ENCODE measurements at places on chromosomes 5 and 9.

DNA sequence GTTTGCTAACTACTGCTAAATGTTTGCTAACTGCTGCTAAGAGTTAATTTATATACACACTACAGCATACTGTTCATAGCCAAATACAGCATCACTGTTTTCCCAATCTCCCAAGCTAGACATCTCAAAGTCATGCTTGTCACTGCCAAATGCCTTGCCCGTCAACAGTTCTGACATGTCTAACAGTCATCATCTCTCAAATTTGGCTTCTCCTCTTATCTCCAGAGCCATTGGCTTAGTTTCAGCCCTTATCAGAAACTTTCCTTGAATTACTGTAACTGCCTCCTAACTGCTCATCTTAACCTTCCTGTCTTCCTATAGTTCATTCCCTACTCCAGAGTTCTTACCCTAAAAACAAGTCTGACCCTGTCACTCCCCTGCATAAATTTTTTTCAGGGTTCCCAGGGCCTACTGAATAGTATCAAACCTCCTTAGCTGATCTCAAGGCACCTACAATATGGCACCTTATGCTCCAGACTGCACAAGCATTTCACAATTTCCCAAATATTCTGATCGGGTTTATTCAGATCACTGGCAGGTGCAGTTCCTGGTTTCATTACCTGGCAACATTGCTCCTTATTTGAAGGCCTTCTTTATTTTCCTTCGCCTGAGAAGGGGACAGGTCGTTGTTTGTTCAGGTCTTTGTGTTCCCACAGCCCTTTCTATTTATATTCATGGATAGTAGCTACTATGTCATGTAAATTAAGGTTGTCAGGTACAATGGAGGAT is 55.9 kb upstream of the ANKRD55 start:
- DNase-seq = no peak

DNA sequence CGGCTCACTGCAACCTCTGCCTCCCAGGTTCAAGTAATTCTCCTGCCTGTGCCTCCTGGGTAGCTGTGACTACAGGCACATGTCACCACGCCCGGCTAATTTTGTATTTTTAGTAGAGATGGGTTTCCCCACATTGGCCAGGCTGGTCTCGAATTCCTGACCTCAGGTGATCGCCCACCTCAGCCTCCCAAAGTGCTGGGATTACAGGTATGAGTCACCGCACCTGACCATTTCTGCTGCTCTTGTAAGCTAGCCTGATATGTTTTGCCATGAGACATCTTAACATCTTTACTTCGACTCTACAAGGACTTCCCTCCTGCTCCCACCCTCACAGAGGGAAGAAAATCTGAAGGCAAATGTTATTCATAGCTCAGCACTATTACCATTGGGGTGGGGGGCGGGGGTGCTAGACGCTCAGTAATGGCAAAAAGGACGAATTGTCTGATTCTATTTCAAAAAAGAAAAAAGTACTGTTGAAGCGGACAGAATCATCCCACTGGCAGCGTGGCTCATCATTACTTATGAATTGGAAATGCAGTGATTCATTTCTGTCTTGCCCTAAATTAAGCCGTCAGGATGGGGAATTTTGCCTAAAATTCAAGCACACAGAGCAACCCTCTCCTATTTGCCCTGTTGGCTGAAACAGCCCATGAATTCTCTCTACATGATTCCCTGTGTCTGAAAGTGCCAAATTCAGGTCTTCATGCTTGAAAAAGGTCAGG is 46.4 kb upstream of the WWC1 start:
- no peak for DNase-seq

DNA sequence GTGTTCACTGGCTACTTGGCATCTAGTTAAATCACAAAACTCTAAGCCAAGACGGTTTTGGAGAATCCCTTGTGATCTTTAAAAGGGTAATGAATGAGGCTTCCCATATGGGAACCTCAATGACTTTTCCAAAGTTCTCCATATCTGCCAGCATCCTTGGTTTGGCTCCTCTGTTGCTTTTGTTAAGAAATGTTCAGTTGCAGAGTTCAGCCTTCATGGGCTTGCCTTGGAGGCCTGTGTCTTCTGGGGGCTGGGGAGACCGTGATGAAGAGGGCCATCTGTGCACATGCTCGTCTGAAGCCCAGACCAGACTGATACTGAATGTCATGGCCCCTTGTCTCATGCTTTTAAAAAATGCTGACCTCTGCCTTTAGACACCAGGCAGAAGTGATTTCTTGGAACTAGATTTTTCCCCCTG is 84.3 kb downstream of the RAI14 start:
- DNase-seq = no peak

- DNase-seq = no peak
Observed at GRCh38 chr5:4294878-4295277, 699.2 kb downstream of the IRX1 start.

DNA sequence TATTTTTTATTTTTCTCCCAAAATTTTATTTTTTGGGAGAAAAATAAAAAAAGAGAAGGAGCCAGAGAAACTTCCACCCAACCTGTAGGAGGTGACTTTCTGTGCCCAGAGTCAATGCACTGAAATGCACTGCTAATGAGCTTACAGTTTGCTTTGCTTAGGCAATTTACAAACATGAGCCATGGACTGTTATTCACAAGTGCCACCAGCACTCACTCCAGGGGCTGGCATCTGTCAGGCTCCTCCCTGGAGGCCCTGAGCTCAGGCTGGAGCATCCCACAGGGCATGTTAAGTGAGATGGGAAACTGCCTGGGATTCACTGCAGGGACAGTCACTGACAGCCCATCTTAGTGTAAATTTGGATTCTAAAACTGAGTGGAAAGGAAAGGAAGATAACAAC is 74.9 kb downstream of the FANCC start:
- DNase-seq = no peak

DNA sequence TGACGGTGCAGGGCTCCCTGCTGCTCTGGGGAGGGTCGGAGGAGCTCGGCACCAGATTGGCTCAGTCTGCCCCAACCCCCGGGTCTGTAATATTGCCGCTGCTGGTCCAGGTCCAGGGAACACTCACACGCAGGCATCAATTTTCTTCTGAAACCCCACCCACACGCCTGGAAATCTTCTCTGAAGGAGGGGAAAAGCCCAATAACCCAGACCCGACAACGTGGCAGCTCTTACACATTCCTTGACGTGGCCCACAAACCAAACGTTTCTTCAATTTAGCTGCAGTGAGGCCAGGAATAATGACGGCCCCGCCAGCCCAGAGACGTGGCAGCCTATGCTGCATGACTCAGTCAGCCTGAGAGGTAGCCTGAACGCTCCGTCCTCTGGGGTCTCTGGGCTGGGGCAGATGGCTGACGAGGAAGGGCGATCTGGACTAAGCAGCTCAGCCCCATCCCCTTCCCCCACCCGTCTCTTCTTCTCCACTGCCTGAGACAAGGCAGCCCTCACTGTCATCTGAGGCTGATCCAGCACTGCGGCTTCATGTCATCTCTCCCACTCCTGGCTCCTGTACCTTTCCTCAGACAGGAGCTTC is 9.9 kb upstream of the SPARC start:
- no peak for DNase-seq

GRCh38 chr9:83312537-83312936 is 225.7 kb downstream of the FRMD3 start:
- no peak for DNase-seq

GRCh38 chr9:135970128-135970815 is 9.1 kb upstream of the UBAC1 start:
- no peak for DNase-seq

- no peak for DNase-seq
Observed at GRCh38 chr9:72880821-72881220, 72.0 kb downstream of the ALDH1A1 start.

GRCh38 chr5:74424162-74424868 is 216.2 kb downstream of the ENC1 start:
- no peak for DNase-seq

DNA sequence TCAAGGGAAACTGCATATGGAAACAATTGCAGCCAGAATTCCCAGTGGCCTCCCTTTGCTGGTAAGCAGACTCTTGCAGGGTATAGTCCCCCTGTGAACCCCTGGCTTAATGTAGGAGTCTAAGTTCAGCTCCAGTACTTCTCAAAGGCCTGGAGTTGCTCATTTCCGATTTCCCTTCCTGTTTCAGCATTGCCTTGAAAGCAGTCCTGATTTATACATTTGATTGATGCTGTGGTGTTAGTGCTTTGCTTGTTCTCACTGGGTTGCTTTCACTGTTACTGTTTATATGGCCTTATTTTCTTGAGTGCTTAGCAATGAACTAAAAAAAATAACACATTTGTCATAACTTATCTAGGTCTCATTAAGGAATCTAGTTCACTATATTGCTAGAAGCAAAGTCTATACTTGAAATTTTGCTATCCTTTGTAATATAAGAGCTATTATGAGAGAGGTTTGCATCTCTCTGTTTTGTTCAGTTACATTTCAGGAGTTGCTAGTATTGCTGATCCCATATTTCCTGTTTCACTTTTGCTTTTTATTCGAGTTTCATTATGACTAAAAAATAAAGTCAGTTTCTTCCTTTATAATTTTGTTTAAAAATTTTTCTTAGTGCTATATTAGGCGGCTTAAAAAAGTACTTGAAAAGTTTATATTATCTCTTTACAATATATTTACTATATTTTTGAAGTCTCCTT is 122.4 kb upstream of the NMUR2 start:
- no peak for DNase-seq

DNA sequence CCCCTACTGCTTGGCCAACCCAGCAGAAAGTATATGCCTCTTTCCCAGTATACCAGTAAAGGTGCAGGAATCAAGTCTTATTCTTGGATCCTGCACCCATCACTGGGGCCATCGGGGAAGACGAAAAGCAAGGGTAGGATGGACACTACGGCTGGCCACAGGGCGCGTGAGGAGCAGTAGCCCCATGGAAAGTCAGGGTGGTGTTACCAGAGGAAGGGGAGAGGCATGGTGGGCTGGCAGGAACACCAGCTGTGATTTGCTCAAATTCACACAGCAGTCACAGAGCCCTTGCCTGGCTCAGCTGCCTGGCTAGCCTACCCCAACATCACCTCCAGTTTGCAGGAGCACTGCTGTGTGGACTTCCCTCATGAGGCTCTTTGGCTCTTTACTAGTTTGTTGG is 34.5 kb upstream of the SAP30L start:
- no peak for DNase-seq

DNA sequence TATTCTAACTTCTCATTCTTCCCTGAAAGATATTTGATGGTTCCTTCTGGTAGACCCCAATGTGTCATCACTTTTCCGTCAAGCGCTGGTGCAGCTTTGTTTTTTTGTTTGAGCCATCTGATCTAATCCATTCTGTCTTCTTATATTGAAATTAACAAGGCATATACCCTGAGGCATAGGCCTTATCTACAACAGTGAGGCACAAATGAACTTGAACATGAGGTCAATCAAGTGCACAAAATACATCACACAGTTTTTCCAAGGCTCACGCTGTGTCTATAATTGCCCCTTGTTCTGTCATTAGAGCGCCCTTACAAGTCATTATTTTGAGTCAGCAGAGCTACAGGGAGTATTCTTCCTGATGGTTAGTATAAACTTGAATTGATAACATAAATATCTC is 406.6 kb downstream of the MAT2B start:
- DNase-seq = no peak

DNA sequence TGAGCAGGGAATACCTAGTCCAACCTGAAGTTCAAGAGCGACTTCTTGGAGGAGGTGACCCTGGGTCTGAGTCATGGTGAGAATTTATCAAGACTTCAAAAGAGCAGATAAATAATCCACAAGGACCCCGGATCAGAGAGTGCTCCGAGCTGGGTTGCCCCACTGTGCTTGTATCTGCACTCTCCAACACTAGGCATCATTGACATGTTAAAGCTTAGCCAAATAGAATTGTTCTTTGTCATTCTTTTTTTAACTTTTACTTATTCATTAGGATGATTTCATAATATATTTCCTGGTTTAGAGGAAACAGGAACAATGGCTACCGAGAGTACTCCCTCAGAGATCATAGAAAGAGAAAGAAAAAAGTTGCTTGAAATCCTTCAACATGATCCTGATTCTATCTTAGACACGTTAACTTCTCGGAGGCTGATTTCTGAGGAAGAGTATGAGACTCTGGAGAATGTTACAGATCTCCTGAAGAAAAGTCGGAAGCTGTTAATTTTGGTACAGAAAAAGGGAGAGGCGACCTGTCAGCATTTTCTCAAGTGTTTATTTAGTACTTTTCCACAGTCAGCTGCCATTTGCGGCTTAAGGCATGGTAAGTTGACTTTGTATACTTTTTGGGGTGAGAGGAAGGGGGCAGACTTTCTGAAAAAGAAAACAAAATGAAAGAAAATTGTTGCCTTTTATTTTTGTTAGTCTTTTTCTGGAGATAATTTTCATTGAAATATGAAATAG is at the start of gene CARD6:
Gene CARD6, plus strand, starts transcription at position 300 of the 738 bp plus-strand sequence. Its CDS starts 16 bp downstream, at position 316.
- no peak for DNase-seq

DNA sequence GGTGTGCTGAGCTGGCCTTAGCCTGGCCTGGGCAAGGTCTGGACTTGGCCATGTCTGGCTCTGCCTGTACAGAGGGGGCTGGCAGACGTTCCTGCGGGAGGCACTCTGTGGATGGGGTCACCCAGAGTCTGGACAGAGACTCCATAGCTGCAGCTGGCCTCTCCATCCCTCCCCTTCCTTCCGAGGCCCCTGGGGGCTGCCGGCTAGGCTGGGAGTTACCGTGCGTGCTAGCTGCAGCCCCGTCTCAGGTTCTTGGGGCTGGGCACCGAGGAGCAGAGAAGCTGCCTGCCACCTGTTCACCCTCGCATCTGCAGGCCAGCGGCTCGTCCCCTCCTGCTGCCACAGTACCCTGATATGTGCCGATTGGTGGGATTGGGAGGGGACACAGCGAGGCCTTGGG is 63.4 kb downstream of the RXRA start:
- no peak for DNase-seq

- DNase-seq = peak; percentile 16
Observed at GRCh38 chr5:141681695-141682641, at the start of gene ARAP3. Gene ARAP3 (minus strand): TSS chr5:141682230. CDS start chr5:141680486, 1,744 bp downstream.

- no peak for DNase-seq
Observed at GRCh38 chr5:140253985-140254384, 48.9 kb downstream of the PFDN1 start.

DNA sequence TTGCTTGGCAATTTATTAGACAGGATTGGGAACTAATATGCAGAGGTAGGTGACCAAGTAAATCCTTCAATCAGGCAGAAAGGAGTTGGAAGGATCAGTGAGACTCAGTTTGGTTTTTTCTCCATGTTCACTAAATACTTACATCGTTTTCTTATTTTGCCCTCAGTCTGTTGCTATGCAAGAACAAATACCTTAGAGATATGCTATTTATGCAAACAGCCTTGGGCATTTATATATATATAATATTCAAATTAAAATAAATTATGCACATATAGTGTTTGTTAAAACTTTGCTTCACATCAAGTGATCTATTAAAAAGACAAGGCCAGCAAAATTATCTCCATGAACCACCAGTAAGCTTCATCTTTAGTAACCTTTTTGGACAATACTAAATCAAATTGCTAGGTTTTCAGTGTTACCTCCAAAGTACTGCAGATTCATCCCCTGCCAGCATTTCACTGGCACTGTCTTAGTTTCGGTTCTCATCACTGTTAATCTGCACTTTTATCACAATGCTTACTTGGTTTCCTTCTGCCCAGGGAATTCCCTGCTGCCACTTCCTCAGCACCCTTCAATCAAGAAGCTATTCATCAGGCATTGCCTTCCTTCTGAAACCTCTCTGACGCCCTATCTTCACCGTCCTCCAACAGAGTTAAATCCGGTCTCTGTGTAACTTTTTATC is 26.0 kb upstream of the LIFR start:
- no peak for DNase-seq
